Activated T-cell treated with anti-CD3 and anti-CD28 coated beads, Interleukin-2, amount 50 U/mL, for 72 hours (primary cell): ENCODE measurements at places on chromosomes 4 and X.
A peak's percentile ranks its signal among the peaks of the same experiment; 100 is the strongest.

DNA sequence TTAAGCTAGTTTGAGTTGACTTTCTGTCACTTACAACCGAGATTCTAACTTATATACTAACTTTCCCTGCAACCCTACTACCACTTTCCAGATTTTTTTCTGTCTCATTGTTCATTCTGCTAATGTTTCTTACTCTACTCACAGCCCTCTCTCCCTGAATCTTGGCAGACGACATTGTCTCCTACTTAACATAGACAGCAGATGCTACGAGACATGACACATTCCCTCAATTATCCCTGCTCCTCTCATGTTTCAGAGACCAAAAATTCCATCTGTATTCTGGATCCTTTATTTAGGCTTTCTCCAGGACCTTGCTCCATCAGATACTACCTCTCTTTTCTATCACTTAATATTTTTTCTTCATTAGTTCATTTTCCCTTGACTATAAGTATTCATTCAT lies 379.1 kb upstream of the TEX13C start:
- no peak for DNase-seq

- DNase-seq = no peak
Observed at GRCh38 chrX:154357205-154357604, 17.2 kb downstream of the FLNA start.

- DNase-seq = peak; percentile 39
Observed at GRCh38 chrX:17591741-17592110, 145.6 kb upstream of the SCML1 start.

- DNase-seq = no peak
Observed at GRCh38 chrX:10101269-10101668, 55.5 kb upstream of the CLCN4 start.

DNA sequence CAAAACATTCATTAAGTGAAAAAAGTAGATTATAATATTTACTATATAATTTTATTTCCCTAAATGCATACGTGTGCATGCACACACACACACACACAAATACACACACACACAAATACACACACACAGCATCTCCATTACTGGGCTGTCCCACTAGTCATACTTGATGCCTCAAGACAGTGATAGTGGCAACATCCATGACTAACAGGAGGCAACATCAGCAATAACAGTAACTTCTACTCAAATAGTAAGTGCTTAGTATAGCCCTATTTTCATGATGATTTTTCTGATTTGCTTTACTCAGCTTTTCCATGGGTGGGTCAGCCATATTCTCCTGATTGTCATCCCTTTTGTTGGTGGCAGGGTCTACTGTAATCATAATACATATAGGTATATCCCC lies 325.9 kb upstream of the TEX13C start:
- DNase-seq = no peak

- no peak for DNase-seq
Observed at GRCh38 chr4:159052315-159052714, 50.6 kb upstream of the RAPGEF2 start.

DNA sequence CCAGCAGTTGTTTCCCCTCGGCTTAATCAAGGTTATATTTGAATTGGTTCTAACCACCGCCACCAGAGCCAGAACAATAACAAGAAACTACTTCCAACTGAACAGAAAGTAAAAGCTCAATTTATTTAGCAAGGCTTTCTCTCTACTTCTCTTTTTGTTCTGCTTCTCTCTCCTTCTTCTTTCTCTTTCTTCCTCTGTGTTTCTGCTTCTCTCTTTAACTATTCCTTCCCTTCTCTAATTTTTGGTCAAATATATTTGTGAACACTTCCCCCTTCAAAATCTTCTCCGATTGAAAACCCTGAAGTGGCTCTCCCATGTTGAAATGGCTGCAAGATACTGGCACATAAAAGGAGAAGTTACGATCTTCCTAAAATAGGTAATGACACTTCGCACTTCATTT lies 1195.9 kb upstream of the PRKX start:
- DNase-seq = no peak

- DNase-seq = no peak
Observed at GRCh38 chr4:114025176-114025777, 45.8 kb upstream of the ARSJ start.

- peak; percentile 68 for DNase-seq
Observed at GRCh38 chr4:184648313-184649025, 778 bp downstream of the CASP3 start.

DNA sequence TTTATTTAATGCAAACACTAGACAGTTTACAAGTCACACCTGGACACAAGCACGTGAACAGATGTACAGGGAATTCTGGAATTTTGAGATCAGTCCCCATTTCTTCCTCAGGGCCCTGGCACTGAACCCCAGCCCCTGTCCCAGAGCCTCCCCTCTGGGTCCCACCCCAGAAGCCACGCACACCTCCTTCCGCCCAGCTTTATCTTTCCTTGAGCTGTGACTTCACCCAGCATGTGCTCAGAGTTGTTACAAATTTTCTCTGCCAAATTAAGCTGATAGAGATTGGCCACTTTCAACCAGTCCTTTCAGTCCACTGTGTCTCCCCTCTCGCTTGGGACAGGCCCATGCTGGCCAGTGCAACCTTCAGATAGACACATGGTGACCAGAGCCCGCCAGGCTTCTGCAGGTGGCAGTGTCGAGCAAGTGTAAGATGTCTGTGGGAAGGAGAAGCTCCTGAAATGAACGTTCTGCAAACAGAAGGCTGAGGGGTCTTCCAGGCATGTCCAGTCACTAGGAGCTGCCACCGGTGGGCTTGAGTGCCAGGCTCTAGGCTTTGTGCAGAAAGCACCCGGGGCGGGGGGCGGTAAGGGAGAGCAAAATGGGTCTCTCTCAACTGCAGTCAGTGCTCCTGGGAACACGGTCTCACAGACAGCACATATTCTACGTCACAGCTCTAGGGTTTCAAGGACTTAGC lies 73.3 kb downstream of the MTMR1 start:
- no peak for DNase-seq

GRCh38 chr4:47661741-47662140 lies 176.1 kb downstream of the CORIN start:
- no peak for DNase-seq

DNA sequence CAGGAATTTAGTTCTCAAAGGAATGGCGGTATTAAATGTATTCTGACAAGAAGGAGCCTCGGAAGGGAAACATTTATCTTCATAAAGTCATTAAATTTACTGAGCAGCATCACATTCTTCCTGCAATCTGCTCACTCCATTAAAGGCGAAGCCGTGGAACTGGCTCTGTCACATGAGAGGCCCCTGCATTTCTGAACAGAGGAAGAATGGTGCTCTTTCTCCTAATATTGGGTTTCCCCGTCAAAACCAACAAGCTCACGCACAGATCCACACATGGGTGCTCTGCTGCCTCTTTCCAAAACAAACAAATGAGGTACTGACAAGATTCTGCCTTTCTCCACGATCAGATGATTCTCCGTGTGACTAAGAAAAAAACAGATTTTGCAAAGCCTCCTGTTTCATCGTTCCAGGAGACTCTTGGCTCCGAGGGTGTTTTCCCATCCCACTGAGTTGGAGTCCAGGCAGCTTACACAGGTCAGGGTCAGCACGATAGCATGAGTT lies 191.2 kb downstream of the IDS start:
- no peak for DNase-seq

- DNase-seq = peak; percentile 2
Observed at GRCh38 chr4:141132072-141132708, 1.1 kb downstream of the RNF150 start.

DNA sequence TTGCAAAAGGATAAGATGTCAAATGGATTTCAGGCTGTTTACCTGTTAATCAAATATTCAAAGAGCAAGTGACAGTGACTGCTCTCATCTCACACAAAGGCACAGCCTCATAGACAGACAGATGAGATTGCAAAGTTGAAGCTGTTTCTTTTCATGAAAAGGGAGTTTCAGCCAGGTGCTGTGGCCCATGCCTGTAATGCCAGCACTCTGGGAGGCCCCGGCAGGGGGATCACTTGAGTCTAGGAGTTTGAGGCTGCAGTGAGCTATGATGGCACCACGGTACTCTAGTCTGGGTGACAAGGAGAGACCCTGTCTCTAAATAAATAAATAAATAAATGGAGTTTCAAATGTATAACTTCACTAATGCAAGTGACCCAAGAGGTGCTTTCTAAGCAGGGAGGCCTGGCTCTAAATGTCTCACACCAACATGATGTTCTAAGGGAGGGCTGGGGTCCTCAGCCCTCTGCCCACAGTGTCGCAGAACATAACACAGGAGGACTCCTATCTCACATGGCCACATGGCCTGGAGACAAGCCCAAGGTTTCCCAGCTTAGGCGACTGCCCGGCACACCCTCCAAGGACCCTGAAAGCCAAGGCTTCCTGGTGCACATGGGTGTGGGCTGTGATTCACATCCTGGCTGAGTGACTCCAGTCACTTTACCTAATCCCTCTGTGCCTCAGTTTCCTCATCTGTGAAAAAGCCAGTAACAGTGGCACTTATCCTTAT lies 26.8 kb downstream of the PPP2R2C start:
- no peak for DNase-seq

DNA sequence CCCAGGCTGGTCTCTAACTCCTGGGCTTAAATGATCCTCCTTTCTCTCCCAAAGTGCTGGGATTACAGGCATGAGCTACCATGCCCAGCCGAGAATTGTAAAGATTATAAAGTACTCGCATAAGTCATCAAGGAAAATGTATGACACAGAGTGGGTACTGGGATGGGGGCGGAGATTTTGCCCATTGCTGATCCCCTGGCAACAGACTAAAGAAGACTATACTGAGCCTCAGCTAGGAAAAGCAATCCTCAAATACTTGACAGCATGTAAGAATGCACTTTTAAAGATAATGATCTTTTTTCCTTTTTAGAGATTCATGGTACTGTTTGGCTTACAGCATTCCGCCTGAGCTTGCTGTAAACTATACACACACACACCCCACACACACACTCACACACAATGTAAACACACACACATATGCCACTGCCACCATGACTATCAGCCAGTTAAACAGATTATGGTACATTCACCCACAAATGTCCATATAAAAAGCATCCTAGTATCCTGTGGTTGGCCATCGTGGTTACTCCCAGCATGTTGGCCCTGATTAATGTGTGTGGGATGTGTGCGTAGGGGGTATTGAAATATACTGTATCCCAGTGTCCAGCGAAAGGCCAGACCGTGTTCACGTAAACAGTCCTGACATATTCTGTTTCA lies 113.0 kb downstream of the AMELX start:
- no peak for DNase-seq

DNA sequence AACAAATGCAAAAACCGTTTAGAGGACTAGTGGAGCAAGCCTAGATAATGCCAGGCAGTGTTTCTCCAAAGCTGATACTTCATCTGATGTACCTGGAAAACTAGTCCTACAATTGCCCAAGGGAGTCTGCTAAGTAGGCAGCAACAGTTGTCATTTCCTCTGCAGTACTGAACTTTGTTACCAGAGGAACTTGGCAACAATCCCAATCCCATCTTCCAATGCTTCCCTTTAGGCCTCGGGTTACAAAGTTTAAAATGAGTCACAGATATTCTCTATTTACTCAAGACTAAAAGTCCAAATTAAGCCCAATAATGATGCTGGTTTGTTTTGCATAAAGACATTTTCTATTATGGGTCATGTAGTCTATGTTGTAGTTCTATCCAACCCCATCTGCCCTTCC lies 120.0 kb upstream of the GLRA2 start:
- no peak for DNase-seq

- peak; percentile 26 for DNase-seq
Observed at GRCh38 chr4:68299492-68300457, 50.1 kb downstream of the YTHDC1 start.

- DNase-seq = no peak
Observed at GRCh38 chr4:32196950-32197688, 1477.0 kb downstream of the PCDH7 start.
